Stimulated activated naive CD4-positive, alpha-beta T cell (primary cell): ENCODE measurements at places on chromosomes 5 and 9.

GRCh38 chr9:112028242-112029221 lies 131.9 kb downstream of the UGCG start:
- no peak for DNase-seq

DNA sequence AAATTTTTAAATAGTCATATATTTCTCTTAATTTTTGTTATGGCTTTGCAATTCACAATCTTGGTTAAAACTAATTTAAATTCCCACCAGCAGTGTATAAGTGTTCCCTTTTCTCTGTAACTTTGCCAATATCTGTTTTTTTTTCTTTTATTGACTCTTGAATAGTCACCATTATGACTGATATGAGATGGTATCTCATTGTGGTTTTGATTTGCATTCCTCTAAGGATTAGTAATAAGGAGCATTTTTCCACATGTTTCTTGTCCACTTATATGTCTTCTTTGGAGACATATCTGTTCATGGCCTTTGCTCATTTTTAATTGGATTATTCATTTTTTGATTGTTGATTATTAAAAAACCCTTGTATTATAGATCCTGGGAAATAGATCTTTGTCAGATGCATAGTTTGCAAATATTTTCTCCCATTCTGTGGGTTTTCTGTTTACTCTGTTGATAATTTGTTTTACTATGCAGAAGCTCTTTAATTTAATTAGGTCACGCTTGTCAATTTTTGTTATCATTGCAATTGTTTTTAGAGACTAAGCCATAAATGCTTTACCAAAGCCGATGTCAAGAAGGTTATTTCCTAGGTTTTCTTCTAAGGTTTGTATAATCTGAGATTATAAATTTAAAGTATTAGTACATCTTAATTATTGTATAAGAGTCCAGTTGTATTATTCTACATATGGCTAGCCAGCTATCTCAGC lies 610.9 kb downstream of the CHSY3 start:
- DNase-seq: no peak

DNA sequence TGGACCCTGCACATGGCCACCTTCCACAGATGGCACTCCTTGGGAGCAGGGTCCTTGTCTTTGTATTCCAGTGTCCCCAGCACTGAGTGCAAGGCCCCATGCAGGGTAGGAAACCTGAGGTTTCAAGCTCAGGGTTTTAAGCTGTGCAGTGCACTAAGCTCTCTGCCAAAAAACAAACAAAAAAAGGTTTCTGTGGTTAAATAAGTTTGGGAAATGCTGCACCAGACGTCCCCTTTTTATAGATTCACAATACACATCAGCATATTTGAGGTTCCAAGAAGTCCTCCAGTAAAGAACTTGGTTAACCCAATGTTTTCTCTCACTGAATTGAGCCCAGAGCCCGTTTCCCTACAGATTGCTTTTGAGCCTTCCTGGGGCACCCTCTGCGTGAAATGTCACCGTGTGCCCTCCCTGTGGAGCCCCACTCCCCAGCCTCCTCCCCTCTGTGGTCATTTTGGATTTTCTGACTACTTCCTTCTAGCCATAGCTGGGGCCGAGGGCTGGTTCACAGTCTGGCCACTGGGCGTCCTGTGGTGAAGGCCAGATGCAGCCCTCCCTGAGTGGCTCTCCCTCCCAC lies 17.1 kb downstream of the DELE1 start:
- no peak for DNase-seq

- no peak for DNase-seq
These were observed 17.1 kb downstream of the BTNL3 start for GRCh38 chr5:181005791-181006190.

- DNase-seq: no peak
These were observed 344.6 kb downstream of the OSTF1 start for GRCh38 chr9:75432888-75433287.

DNA sequence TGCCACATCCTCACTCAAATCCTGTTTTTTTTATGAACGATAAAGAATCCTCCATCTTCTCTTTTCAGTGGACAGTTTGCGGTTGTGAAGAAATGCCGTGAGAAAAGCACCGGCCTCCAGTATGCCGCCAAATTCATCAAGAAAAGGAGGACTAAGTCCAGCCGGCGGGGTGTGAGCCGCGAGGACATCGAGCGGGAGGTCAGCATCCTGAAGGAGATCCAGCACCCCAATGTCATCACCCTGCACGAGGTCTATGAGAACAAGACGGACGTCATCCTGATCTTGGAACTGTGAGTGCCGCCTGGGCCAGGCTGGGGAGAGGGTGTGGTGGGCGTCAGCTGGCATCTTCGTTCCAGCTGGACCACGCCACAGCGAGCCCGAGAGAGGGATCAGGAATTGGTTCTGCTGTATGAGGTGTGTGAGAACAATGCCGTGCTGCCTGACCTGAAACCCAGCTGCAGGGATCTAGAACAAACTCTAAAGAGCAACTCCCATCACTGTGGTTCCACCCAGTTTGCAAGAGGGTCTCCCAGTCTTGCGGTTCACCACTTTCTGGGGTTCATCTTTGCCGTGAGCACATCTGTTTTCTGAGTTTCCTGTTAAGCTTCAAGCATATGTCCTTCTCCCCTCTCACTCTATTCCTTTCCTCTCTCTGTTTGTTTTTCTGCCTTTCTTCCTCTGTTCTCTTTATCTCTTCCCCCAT lies 107.4 kb downstream of the DAPK1 start:
- no peak for DNase-seq

GRCh38 chr5:32572778-32573480 lies 12.4 kb upstream of the SUB1 start:
- DNase-seq: no peak

DNA sequence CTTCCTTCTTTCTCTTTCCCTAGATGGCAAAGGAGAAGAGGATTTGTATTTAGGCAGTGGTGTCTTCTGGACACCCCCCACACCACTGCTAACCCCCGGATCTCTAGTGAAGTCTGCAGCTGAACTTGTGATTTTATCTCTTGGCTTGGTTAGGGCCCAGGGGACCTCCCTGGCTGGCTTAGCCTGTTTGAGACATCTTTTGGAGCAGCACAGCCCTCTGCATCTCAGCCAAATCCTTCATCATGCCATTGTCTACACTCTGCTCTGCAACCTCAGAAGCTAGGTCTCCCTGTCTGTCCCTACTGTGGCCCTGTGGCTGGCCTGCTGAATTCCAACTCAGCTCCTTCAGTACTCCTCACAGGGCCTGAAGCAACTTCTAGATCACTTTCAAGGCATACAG lies 81.7 kb downstream of the MUSK start:
- DNase-seq: no peak

GRCh38 chr9:129598089-129598596 lies 22.8 kb downstream of the C9orf50 start:
- DNase-seq: no peak

DNA sequence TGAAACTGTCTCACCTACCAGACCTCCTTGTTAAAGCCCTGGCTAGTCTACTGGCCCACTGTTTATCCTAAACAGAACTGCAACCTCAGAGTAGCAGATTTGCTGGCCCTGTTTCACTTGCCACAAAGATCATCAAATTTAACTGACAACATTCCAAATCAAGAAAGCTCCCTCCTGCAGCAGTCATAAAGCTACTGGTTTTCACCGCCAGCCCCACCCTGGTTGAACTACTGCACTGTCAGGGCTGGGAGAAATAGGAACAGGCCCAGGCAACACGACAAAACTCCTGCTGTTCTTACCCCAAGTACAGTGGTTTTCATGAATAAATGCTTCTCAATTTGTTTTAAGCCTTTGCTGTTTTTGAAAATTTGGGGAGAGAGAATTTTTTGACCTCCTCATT lies 63.0 kb downstream of the NR6A1 start:
- no peak for DNase-seq

- DNase-seq: no peak
These were observed 780.8 kb upstream of the ARRDC3 start for GRCh38 chr5:92163906-92164305.

DNA sequence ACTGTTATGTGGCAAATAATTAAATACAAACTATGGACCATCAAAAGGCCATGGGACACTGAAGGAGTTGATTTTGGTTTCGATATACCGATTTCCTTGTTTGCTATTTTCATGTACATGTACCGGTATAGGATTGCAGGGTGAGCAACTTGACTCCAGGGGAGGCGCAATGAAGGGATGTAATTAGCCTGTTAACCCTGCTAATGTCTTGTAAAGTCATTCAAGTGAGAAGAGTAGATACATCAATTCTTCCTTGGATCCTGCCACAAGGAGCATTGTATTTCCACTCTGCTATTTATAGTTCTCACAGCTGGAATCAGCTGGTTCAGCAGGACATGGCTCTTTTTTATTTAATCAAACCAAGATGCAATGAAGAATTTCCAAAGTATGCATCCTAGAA lies 102.0 kb downstream of the STK32A start:
- DNase-seq: no peak

GRCh38 chr5:11383506-11384095 lies 520.6 kb downstream of the CTNND2 start:
- DNase-seq: no peak

GRCh38 chr9:37290366-37290939 lies 132.0 kb upstream of the GRHPR start:
- DNase-seq: no peak
